ENCODE measurements at places on chromosomes 2 and 18.

DNA sequence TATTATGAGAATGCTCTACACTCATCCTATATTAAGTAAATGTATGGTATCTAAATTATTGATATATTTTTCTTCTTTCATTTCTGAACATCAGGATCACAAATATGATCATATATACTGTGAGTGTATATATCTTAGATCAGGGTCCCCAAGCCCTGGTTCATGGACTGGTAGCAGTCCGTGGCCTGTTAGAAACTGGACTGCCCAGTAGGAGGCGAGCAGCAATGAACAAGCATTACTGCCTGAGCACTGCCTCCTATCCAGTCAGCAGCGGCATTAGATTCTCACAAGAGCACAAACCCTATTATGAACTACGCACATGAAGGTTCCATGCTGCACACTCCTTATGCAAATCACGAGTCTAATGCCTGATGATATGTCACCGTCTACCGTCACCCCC, 1247.1 kb upstream of the NXPH2 start:
- DNase-seq: no peak

GRCh38 chr2:205706769-205707381, 24.6 kb downstream of the NRP2 start:
- DNase-seq: peak; percentile 82

DNA sequence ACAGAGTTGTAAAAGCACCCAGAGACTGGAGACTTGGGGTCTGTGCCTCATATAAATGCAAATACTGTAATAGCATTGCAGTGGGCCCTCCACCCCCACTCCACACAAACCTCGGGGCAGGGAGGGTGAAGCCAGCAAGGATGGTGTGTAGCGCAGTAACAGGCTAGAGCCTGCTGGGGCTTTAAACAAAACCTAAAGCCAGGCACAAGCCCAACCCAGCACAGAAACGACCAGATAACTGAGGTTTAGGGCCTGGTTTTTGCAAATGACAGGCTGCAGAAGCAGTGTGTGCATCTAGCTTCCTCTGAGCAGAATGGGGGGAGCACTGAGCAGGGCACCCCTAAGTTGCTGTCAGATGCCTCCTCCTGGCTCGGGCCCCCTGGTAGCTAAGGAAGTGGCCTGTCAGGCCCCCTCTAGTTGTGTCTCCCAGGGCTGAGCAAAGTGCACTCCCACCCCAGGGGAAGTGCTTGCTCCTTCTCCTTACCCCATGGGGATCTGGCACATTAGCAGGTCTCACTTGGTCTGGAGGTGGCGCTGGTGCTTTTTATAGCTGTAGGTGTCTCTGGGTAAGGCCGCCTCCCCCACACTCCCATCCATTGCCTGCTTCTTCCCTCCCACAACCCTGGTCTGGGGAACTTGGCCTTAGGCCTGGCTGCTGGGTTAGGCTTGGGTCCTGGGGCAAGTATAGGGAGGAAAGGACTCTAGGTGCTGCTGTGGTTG, 135.1 kb downstream of the CELF4 start:
- DNase-seq: no peak

- no peak for DNase-seq
Observed at GRCh38 chr2:132623096-132623839, 46.7 kb downstream of the LYPD1 start.

DNA sequence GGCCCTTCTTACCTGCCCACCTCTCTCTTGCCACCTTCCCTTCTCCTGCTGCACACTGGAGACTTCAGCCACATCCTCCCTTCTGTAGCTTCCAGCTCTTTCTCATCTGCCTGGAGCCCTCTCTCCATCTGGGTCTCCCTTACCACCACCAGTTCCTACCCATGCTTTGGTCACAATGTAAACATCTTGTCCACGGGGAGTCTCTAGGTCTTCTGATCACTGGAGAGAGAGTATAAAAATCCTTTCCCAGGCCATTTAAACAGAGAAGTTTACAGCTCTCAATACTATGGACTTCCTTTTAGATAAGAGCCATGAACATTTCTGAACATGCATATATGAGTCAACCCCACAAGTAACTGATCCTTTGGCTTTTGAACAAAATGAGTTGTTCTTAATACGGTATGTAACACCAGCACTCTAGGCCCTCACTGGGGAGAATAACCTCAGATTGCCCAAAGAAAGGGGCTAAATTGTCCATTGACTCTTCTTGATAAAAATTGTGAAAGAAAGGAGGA, 5.8 kb downstream of the ARHGAP25 start:
- DNase-seq: no peak

- no peak for DNase-seq
Observed at GRCh38 chr2:236870370-236870769, 215.3 kb upstream of the COPS8 start.

DNA sequence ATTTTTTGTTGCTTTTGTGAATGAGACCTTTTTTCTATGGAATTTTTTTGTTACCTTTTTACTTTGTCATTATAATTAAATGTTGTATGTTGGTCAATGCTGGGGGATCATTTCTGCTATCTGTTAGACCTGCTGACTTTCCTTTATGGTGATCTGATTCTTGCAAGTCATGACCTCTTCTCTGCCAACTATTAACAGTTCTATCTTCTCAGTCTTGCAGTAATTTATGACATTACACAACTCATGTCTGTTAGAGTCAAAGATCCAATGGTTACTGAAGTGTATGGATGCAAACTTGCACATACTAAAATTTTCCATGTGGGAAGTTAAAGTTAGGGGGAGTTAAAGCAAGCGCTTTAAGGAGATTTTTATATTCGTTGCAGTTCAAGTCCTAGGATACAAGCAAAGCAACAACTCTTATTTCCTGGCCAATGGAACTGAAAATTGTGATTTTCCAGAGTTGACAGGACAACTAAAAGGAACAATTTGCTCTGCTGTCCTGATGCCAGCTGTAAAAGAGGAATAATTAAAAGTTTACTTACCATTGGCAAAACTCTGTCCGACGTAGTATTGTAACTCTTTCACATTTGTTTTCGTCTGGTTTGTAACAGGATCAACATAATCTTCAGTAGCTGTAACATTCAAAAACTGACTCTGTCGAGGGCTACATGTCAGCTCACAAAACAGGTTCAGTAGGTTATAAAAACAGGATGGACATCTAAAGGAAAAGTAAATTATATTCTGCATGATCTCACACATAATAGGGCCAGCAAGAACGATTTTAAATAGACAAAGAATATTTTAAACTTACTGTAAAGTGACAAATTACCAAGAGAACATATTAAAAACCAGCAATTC, 17.8 kb downstream of the NPC1 start:
- no peak for DNase-seq

GRCh38 chr2:229446350-229446749, 175.3 kb upstream of the PID1 start:
- DNase-seq: no peak

- no peak for DNase-seq
Observed at GRCh38 chr2:40412456-40412855, 39.4 kb downstream of the SLC8A1 start.

DNA sequence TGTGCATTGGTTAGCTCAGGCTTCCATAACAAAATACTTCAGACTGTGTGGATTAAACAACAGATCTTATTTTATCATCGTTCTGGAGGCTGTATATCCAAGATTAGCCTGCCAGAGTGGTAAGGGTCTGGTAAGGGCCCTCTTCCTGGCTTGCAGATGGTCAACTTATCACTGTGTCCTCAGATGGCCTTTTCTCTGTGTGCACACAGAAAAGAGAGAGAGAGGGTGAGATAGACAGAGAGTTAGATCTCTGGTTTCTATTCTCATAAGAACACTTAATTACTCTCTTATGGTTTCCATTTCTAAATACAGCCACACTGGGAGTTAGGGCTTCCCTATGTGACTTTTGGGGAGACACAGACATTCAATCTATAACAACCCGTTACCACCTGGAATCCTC, 1003.5 kb downstream of the TSN start:
- no peak for DNase-seq

- DNase-seq: no peak
Observed at GRCh38 chr2:47035615-47036488, 119.3 kb downstream of the STPG4 start.

DNA sequence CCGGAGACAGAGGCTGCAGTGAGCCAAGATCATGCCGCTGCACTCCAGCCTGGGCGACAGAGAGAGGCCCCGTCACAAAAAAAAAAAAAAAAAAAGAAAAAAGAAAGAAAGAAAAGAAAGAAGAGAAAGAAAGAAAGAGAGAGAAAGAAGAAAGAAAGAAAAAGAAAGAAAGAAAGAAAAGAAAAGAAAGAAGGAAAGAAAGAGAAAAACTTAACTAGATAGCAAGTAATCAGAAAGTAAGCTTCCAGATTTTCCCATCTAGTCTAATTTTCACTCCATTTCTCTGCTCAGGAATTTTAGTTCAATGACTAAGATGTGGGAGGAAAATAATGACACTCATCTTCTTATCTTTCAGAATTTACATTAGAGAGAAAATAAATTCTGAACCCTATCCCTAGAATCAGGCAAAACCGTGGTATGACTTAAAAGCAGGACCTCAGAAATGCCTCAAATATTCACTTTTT, 2.4 kb downstream of the GFPT1 start:
- DNase-seq: no peak

DNA sequence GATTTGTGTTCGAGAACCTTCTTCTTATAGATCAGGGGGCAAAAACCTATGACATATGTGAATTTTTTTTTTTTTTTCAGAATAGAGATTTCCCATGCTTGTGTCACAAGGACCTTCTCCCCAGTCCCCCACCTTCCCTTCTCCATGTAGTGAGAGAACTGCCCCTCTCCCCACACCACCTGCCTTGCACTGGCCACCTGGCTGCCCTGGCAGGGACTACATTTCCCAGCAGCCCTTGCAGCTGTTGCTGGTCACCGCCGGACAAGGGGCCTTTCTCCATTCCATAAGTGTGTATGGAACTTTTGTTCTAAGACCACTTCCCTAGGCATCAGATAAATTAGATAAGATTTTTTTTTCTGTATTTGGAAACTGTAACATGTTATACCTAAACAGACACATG, 22.2 kb downstream of the MBP start:
- DNase-seq: no peak

- no peak for DNase-seq
Observed at GRCh38 chr2:205692104-205692503, 9.8 kb downstream of the NRP2 start.

DNA sequence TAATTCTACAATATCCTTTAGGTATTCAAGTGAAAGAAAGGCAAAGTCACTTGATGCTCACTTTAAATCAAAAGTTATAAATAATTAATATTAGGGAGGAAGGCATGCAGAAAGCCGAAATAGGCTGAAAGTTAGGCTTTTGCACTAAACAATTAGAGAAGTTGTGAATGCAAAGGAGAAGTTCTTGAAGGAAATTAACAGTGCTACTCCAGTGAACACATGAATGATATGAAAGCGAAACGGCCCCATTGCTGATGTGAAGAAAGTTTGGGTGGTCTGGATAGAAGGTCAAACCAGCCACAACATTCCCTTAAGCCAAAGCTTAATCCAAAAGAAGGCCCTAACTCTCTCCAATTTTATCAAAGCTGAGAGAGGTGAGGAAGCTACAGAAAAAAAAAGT, 103.1 kb upstream of the CXCR4 start:
- DNase-seq: no peak

DNA sequence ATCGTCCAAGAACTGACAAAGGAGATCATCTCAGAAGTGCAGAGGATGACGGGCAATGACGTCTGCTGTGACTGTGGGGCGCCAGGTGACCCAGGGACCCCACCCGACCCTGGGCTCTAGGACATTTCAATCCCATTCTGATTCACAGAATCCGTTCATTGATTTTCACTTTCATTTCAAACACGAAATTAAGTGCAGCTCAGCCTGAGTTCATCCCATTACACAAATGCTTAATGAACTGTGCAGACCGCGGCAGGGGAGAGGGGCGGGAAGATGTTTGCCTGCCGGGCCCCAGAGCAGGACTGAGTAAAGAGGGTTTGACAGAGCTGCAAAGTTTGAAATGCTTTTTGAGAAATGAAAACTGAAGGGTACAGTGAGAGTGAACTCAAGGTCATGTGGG, 67.1 kb downstream of the ITGB1BP1 start:
- no peak for DNase-seq

DNA sequence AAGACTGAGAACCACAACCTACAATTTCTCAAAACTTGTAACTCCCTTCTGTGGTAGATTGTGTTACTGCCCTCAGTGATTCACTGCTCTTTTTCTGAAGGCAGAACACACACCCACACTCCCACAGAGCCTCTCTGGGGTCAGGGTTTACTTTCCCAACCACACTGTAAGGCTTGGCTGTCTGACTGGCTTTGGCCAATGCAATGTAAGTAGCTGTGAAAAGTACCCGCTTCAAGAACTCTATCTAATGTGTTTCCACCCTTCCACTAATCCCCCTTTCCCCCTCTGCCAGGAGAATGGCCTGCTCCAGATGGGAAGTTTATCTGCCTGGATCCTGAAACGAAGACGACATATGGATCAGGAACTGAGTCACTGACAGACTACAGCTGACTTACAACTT, 222.7 kb downstream of the CDH2 start:
- DNase-seq: no peak

DNA sequence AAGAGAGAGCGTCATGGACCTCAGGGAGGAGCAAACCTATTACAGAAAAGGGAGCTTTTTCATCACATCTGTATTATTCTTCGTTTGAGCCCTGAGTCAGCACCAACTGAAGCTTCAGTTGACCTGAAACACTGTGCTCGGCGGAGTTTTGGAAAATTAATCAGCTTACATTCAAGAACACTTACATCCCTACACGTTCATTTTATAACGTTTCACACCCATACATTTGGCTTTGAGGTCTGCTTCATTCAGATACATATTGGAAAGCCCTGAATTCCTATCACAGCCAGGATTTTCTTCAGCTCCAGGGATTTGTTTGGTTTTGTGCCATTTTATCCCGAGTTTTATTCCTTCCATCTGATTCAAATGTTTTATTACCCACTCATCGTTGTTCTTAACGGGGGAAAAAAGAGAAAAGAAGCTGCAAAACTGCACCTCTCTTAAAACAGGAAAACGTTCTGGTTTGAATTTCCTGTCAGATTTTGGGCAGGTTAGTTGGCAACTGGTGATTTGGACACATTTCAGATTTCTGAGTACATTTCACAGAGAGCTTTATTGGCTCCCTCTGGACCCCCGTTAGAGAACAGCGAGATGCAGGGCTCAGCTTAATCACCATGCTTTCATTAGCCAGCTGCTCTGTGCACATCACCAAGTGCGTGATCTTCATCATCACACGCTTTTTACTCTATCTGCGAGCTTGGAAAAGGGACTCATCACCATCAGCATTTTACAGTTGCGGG, 88.8 kb downstream of the CDC42EP3 start:
- no peak for DNase-seq

DNA sequence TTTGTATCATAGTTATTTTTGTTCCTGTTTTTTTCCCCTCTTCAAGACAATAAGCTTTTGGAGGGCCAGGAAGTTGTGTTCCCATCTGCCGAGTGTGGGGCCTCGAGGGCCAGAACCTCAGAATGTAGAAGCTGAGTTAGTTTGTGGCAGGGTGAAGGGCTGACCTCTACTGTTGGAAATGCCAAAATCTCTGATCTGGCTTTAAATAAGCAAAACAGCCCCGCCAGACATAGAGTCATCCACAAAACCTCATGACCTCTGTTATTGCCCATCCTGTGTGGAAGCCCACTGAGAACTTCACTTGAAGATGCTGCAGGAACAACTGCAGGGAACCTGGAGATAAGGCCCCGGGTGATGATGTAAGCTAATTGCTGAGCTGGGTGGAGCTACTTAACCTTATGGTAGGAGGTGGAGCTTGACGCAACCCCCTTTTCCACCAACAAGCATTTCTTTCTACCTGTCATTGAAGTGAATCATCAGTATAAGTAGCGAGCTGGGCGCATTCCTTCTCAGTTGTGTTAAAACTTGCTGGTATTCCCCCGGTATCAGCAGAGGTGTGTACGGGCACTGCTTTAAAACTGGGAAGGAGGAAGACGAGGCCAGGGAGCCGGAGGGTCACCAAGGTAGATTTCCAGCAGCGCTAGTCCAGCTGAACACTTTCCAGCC, 177.2 kb downstream of the NEDD4L start:
- DNase-seq: no peak

Measured in GM06990 (cell line).